Activated CD4-positive, CD25-positive, alpha-beta regulatory T cell treated with anti-CD3 and anti-CD28 coated beads, Interleukin-2, amount 50 U/mL, for 16 hours (primary cell): ENCODE measurements at places on chromosomes 2 and 18.

GRCh38 chr18:11336241-11336640 is 186.9 kb upstream of the PIEZO2 start:
- DNase-seq, result no peak

- no peak for DNase-seq
These were observed 359.9 kb downstream of the OSR1 start for GRCh38 chr2:18998491-18998890.

- no peak for DNase-seq
These were observed at the start of gene MERTK for GRCh38 chr2:111897924-111898702. TSS of gene MERTK (plus strand) at chr2:111898607. CDS start at chr2:111898736, 129 bp downstream.

- no peak for DNase-seq
These were observed 30.1 kb upstream of the ZNF516 start for GRCh38 chr18:76524900-76525698.

GRCh38 chr18:629269-630150 is 27.9 kb upstream of the TYMS start:
- no peak for DNase-seq

- DNase-seq, result no peak
These were observed 153.7 kb downstream of the EVA1A start for GRCh38 chr2:75407038-75407530.

DNA sequence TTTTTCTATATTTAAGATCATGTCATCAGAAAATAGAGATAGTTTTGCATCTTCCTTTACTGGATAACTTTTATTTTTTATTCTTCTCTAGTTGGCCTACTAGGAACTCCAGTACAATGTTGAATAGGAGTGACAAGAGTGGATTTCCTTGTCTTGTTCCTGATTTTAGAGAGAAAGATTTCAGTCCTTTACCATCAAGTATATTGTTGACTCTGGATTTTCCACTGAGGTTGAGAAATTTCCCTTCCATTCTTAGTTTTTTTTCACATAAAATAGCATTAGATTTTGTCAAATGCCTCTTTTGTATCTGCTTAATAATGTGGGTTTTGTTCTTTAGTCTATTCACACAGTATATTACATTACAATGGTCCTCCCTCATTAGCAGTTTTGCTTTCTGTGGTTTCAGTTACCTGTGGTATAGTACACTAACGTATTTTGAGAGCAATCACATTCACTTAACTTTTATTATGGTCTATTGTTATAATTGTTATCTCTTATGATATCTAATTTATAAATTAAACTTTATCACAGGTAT is 105.5 kb downstream of the THADA start:
- DNase-seq, result no peak

DNA sequence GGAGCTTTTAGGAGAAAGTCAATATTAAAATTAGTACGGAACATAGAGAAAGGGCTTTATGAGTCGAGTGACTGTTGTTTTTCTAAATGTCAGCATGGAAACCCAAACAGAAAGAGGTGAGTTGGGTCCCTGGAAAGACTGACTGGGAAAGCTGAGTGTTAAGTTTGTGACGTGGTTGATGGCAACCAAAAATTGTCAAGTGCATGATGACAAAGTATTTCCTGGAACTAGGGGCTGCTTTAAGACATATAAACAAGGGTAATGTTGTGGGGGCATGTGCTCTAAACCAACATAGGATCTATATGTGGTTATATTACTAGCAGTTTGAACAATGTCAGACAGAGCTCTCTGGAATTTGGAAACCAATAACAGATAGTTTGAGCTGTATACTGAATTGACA is 50.9 kb upstream of the GPD2 start:
- no peak for DNase-seq

GRCh38 chr2:231321021-231321420 is 74.5 kb upstream of the B3GNT7 start:
- no peak for DNase-seq

DNA sequence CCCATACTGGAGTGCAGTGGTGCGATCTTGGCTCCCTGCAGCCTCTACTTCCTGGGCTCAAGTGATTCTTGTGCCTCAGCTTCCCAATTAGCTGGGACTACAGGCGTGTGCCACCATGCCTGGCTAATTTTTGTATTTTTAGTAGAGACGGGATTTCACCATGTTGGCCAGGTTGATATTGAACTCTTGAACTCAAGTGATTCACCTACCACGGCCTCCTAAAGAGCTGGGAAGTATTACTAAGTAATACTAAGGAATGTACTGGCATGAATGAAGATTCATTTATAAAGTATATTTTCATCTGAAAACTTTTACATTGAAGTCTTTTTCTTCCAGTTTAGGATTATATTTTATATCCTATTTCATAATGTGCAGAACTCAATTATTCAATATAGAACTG is 38.1 kb downstream of the NUP35 start:
- no peak for DNase-seq

DNA sequence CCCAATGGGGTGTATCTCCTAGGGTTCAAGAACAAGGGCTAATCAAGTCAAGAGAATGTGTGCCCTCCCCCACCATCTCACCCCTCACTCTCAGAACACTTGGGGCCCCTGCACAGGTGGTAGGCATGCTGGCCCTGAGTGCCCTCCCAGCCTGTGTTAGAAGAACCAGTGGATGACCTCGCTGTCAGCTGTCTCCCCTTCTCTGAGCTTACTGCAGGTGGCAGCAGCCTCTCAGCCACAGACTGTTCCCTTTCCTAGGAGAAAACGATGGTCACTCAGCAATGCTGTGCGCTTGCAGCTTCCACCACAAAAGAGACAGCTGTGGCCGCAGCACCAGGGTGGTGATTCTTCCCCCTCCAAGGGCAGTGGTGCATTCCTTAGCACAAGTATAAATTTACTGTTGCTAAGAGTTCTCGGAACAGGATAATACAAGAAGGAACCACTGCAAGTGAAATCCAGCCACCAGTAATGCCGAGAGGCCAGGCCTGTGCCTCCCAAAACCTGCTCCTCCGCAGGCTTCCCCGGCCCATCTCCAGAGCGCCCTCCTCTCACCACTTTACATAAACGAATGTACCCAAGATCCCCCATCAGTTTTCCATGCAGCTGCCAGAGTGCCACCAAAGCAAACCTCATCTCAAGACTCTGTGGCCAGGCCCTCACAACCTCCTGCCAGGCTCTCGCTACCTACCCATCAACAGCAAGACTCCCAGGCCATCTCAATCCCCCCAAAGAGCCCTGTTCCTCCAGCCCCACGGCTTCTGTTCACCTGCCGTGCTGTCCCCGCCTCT is 935 bp upstream of the RAMP1 start:
- DNase-seq, result no peak

DNA sequence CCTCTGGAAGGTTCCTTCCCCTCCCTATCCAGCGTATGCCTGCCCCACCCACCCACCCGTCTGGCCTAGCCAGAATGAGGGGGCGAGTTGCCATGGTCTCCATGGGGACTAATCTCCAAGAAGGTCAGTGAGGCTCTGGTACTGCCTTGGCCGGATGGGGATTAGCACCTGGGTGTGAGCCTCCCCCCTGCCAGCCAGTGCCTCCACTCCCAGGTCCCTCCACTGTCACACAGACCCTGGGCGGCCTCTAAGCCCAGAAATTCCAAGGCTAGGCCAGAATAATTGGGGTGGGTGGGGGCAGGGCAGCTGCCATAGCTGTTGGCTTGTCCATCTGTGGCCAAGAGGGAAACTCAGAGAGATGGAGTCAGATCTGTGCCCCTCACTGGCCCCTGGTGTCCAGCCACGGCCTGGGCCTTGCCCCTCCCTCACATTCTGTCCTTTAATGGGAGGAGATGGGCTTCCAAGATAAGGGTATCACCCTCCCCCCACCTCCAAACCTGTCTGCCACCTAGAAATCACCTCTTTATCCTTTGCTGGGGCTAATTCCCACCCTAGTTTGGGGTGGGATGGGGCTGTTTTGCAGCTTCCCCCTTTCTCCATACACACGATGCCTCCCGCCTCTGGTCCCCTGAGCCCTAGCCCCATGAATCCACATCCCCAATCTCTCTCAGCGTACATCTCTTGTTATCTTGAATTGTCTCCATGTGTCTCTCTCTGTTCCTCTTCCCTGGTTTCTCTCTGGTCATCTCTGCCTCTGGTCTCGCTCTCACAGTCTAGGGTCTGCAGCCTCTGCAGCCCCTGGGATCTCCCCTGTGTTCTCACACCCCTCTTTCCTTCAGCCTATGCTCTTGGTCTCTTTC is 6.0 kb upstream of the CRYBA2 start:
- no peak for DNase-seq

GRCh38 chr2:237922641-237923361 is 44.0 kb upstream of the UBE2F start:
- DNase-seq, result no peak

DNA sequence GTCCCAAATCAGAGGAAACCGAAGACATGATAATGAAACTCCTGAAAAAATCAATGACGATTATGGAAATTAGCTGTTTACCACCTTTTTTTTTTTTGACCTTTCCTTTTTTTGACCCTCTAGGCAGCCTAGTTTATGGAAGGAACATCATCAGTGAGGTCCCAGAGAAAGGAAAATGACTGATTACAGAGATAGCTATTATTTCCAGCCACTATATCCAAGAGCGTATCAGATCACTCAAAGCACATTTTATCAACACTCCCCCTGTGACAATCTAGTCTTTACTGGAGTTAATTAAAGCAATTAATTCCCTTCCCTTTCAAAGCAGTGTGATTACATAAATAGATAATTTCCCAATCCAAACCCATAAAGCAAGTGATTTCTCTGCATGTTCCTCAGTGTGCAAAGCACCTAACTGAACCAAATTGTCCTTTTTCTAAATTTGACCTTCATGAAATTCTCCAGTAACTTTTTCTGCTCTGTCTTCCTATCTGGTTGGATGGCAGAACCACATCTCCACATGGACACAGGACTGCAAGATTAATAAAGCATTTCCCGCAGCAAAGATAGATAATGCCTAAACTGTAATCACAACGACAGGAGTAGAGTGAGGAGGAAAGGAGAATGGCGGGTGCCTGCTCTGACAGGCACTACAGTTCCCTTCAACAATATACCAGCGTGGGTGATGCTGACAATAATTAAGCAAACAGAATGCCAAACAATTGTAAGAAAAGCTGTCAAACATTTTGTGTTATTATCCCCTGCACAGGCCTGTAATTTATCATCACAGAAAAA is 194.4 kb downstream of the SLC8A1 start:
- no peak for DNase-seq

- DNase-seq, result no peak
These were observed 83.4 kb downstream of the SLC25A12 start for GRCh38 chr2:171810422-171811244.

- peak; percentile 16 for DNase-seq
These were observed 42.4 kb downstream of the KLF7 start for GRCh38 chr2:207123335-207123744.

- DNase-seq, result no peak
These were observed 486.4 kb upstream of the SPRED2 start for GRCh38 chr2:65918760-65919187.

DNA sequence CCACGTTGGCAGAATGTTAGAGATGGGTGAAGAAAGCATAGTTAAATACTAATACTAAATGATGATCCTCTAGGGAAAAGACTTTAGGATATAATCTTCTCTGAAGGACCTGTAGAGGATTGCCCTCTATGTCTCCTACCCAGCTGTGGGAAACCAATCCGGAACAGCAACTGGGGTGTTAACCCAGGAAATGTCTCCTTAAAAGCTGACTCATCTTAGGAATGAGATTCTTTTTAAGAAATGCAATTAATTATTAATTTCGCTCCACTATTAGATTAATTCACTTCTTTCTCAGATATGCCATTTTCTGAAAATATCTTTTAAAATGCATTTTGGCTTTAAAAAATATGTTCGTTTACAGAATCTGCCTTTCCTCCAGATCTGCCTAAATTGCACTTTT is 7.4 kb downstream of the SCN3A start:
- no peak for DNase-seq

DNA sequence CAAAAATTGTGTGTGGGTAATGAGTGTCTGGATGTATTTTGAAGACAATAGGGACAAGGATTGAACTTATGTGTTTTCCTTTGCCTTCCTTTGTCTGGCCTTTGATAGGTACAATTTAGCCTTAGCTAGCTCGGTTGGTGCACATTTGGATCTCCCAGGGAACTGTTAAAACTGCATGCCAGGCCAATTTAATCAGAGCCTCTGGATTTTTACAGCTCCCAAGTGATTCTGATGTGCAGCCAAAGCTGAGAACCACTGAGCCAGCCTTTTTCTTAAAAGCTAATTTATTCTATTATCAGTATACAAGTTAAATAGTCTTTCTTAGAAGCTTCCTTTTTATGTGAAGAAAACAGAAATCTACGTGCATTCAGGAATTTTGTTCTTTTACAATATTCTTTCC is 25.0 kb downstream of the PLEK start:
- no peak for DNase-seq

DNA sequence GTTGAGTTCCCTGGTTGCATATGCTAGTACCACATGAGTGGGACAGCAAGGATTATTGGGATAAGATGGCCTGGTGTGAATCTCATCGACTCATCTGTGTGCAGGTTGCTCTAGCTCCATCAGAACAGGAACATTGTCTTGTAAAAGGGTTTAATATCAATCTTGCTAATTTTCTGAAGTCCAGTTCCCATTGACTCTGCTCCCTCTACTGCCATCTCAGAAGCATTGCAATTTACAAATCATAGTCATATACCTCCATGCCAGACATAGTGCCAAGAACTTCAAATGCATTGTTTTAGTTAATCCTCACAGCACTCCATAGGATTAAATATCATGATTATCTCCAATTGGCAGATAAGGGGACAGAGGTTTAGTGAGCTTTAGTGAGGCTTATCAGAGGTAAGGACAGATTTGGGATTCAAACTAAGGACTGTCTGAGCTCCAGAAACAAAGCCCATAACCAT is 4.8 kb upstream of the STAT4 start:
- no peak for DNase-seq

- DNase-seq, result no peak
These were observed 170.2 kb downstream of the THADA start for GRCh38 chr2:43425659-43426058.

GRCh38 chr2:230942920-230943896 is 18.2 kb upstream of the GPR55 start:
- DNase-seq, result no peak

- no peak for DNase-seq
These were observed 202.7 kb upstream of the SLC14A2 start for GRCh38 chr18:45412577-45412976.

DNA sequence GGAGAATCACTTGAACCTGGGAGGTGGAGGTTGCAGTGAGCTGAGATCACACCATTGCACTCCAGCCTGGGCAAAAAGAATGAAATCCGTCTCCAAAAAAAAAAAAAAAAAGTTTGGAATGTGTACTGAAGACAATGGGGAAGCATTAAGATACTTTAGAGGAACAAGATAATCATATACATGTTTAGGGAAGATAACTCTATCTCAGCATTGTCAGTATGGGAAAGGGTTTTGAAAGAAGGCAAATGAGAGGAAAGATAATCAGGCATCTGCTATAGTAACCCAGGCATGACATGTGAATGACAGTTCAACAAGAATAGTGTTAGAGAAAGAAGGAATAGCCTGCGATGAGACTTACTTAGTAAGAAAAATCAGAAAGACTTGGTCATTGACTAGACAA is 112.0 kb downstream of the ATAD2B start:
- no peak for DNase-seq

GRCh38 chr2:236870370-236870769 is 215.3 kb upstream of the COPS8 start:
- DNase-seq, result no peak

- DNase-seq, result no peak
These were observed 475.3 kb downstream of the ARHGAP15 start for GRCh38 chr2:143604566-143604959.
